Body of pancreas (tissue), 4 donors: ENCODE measurements at places on chromosomes 16 and 17. TPM values are rescaled to one million over a fixed set of nuclear protein-coding genes. Genes with fewer than 3 reads are reported as not detected.

Gene HSD17B1
- 0.78 TPM for total RNA-seq

Gene CTF1
- 2.0 TPM for total RNA-seq

DNA sequence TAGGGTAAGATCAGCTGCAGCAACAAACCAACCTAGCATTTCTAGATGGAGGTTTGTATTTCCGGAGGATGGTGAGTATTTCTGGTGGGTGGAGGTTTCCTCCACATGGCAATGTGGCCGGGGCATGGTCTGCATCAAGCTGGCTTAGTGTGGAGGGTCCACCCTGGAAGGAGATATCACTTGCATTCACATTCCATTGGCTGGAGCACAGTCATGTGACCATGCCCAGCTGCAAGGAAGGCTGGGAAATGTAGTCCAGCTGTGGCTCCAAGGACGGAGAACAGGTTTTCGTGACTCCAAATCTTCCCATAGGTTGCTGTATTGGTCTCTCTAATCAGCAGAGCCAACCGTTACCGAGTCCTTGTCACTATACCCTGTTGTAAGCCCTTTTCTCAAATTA lies 68.7 kb downstream of the RAI1 start:
- DNase-seq = peak; percentile 75

- DNase-seq = no peak
Observed at GRCh38 chr17:6708357-6708961, 4.7 kb downstream of the SLC13A5 start.

Gene SULT1A1
- total RNA-seq = 26.7 TPM

DNA sequence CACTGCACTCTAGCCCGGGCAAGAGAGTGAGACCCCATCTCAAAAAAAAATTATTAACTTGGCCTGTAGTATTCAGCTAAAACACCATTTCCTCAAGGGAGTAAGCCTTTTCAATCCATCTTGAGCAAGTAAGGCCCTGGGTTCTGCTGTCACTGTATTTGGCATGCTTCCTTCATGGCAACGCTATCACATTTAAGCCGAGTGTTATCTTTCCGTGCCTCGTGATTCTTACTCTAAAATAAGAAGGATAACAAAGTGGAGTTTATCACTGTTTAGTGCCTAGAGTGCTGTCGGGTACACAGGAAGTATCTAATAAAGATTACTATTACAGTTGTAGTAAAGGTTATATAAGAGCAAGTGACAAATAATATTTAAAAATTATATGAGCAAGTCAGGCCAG lies 8.8 kb downstream of the VPS53 start:
- DNase-seq = no peak

Gene PHKB
- total RNA-seq = 41.5 TPM

DNA sequence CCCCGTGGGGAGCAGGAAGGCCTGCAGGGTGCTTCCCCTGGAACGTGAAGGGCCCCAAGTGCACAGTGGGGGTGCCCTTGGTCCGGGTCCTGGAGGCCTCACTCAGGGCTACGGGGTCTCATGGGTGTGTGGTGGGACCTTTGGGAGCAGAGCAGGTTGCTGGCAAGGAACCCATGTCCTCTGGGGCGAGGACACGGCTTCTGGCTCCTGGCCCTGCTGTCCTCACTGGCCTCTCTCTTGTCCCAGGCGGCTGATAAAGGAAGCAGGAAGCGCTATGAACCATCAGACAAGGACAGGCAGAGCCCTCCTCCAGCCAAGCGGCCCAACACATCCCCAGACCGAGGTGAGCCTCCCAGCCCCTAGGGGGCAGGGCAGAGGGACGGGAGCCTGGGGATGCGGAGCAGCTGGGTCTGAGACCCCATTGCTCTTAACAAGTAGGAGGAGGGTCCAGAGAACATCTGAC lies 9.8 kb upstream of the IL17C start:
- no peak for DNase-seq

Gene SYCE1L
- total RNA-seq = 1.0 TPM

GRCh38 chr17:75031972-75032719 lies 14.6 kb downstream of the ATP5PD start:
- DNase-seq = peak; percentile 48

GRCh38 chr17:4766723-4767122 lies 5.0 kb upstream of the TM4SF5 start:
- no peak for DNase-seq
